Kidney (tissue), 22 donors: ENCODE measurements at places on chromosomes 1 and 21. TPM values are rescaled to one million over a fixed set of nuclear protein-coding genes. Genes with fewer than 3 reads are reported as not detected.

DNA sequence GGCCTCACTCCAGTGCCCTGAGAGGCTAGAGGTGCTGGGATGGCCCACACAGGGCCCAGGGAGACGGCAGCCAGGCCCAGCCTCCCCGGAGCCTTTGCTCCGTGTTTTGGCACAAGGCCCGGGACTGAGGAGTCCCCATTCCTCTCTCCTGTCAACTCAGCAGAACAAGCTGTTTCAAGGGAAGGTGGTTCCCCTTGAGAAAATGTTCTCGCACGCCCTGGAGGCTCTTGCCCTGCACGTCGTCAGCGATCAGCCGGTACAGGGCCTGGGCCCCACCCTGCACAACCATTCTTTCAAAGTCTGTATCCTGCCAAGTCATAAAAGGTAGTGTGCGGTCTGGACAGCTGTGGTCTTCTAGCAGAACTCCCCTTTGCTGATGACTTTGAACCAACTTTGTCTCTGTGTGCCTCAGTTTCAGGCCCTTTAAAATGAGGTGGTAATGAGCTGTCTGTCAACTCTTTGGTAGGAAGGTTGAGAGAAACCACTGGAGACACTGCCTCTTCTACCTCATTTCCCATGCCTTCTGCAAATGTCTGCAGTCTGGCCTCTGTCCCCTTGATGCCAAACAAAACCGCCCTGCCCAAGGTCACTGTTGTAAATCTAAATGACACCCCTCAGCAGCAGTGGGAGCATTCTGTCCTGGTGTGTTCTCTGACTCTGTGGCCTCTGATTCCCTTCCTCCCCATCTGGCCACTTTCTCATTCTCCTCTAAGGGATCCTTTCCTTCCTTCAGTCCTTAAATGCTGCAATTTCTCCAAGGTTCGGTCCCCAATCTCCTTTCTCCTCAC lies 138.6 kb upstream of the JUN start:
- peak; percentile 67 for DNase-seq

The KCNE1 gene
- total RNA-seq, result 2.5 TPM

The LCE6A gene
- not detected for total RNA-seq

DNA sequence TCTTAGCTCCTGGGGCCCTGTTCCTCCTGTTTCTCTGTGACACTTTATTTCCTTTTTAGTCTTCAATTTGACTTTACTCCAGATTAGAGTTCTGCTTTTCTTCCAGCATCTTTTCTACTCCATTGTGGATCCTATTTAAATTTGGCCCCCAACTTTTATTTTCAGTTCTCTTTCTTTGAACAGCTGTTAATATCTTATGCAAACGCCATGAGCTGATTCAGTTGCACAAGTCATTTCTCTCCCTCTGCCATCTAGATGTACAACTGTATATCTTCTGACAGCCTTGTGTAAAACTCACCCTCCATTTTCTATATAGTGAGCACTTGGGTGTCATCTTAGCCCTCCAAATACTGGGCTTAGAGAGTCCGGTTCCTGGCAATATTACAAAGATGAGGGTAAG lies 42.2 kb downstream of the SPATA17 start:
- DNase-seq, result no peak

- no peak for DNase-seq
Measured at GRCh38 chr1:220420726-220421125, 107.2 kb upstream of the MARK1 start.

DNA sequence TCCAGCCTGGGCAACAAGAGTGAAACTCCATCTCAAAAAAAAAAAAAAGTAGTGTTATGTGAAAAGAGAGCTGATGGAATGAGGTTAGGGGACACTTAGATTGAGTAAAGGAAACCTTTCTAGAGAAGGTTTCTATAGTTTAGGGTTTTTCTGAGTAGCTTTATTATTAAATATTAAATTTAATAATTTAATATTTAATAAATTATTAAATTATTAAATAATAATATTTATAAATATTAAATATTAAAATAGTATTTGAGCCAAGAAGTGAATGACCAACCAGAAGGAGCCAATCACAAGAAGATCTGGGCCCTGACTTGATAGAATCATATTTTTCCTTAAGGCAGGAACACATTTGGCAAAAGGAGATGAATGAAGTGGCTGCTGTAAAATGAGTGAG lies 50.7 kb downstream of the ALG6 start:
- no peak for DNase-seq

DNA sequence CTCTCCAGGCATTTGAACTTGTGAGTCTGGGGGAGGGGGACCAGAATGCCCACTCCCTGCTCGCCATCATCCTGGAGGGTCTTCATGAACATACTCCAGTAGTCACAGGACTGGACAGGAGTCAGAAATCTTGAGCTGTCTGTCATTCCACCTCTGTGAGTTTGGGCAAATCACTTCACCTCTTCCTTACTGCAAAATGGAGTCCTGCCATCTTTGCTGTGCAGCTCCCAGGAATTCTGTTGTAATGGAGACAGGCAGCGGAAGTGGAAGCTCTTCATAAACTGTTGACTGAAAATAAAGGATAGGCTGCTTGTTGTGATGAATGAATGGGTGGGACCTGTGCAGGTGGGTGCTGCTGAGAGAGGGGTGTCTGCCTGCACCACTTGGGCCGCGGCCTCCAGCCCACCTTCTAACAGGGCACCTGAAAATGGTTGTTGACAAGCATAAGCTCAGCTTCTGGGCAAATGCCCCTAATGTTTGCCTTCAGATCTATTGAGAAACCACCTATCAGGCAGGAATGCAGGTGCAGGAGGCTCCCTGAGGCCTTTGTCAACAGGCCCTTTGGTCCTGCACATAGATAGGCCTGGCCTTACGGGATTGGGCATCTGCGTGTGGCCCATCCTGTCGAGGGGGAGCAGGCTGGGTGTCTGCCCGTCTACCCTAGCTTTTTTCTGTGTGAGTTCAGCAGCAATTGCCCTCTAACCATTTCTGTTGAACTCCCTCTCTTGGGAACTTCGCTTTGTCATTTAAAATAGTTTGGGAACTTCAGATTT lies 321.0 kb downstream of the RPS6KC1 start:
- no peak for DNase-seq

The TEDDM1 gene
- total RNA-seq, result not detected

The FCRL6 gene
- total RNA-seq, result 1.4 TPM

- no peak for DNase-seq
Measured at GRCh38 chr1:217214551-217214950, 416.3 kb downstream of the GPATCH2 start.

- DNase-seq, result no peak
Measured at GRCh38 chr1:66300972-66301451, 232.9 kb upstream of the SGIP1 start.

The ARHGEF10L gene
- total RNA-seq, result 91.9 TPM

The FAM110D gene
- total RNA-seq, result 8.1 TPM
